ENCODE measurements at places on chromosomes 6 and 20. TPM values are rescaled to one million over a fixed set of nuclear protein-coding genes. Genes with fewer than 3 reads are reported as not detected.

- no peak for DNase-seq
- peaks cover 42% of the 10 kb centered on the region for H3K4me1 ChIP-seq
- H3K4me3 ChIP-seq, result no peak overlapping the region
- H3K27me3 ChIP-seq, result no peaks in the 10 kb centered on the region
- no peak overlapping the region for H3K27ac ChIP-seq
These were observed 2.3 kb downstream of the TCEA2 start for GRCh38 chr20:64065062-64065973.

GRCh38 chr6:131469130-131469529, 103.9 kb upstream of the ARG1 start:
- no peak overlapping the region for H3K27ac ChIP-seq
- H3K4me1 ChIP-seq, result no peaks in the 10 kb centered on the region
- no peaks in the 10 kb centered on the region for H3K36me3 ChIP-seq
- no peaks in the 10 kb centered on the region for H3K27me3 ChIP-seq
- H3K4me3 ChIP-seq, result no peak overlapping the region
- DNase-seq, result no peak

DNA sequence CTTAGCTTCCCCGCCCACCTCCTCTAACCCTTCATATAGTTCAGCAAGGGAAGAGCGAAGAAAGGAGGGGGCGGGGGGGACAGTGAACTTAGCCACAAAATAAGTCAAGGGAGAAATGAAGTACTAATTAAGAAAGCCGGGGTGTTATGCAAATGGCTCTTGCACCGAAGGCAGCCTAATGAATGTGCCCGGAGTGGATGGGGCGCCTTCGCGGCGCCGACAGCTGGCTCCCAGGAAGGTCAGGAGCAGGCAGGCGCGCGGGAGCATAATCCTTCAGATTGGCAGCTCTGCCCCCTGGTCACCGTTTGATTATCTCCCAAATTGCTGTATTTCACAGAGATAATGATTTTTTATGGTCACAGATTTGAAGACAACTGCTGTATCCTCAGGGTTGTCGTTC, 395.1 kb downstream of the TFAP2B start:
- peaks cover 3% of the 10 kb centered on the region for H3K27me3 ChIP-seq
- peak overlapping the region; percentile 31 for H3K4me3 ChIP-seq
- H3K27ac ChIP-seq, result no peak overlapping the region
- DNase-seq, result no peak
- no peaks in the 10 kb centered on the region for H3K4me1 ChIP-seq
- H3K36me3 ChIP-seq, result no peaks in the 10 kb centered on the region

- no peak overlapping the region for H3K27ac ChIP-seq
- H3K4me3 ChIP-seq, result no peak overlapping the region
- no peaks in the 10 kb centered on the region for H3K36me3 ChIP-seq
- DNase-seq, result no peak
- no peaks in the 10 kb centered on the region for H3K27me3 ChIP-seq
- no peaks in the 10 kb centered on the region for H3K4me1 ChIP-seq
These were observed 16.1 kb upstream of the ZNF292 start for GRCh38 chr6:87139236-87139635.

GRCh38 chr6:25122622-25123237, 156.4 kb upstream of the CARMIL1 start:
- no peaks in the 10 kb centered on the region for H3K36me3 ChIP-seq
- H3K27ac ChIP-seq, result no peak overlapping the region
- no peak for DNase-seq
- H3K4me3 ChIP-seq, result no peak overlapping the region
- no peaks in the 10 kb centered on the region for H3K4me1 ChIP-seq
- H3K27me3 ChIP-seq, result no peaks in the 10 kb centered on the region

DNA sequence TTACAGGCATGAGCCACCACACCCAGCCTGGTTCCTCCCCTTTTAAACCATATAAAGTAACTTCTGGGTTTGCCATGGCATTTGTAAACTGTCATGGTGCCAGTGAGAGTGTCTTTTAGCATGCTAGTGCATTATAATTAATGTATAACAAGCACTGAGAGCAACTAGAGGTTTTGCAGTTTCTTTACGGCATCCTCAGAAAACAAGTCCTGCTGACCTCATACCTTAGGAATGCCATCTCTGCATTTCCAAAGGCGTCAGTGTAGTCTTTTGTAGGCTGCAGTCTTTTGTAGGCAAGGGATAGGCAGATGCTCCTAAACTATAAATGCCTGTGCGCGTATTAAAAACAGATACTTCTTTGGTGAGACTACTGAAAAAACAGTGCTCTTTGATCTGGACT, 75.0 kb upstream of the EZR start:
- peak; percentile 94 for DNase-seq
- peaks cover 22% of the 10 kb centered on the region for H3K4me1 ChIP-seq
- no peaks in the 10 kb centered on the region for H3K36me3 ChIP-seq
- no peaks in the 10 kb centered on the region for H3K27me3 ChIP-seq
- H3K4me3 ChIP-seq, result no peak overlapping the region
- peak overlapping the region; percentile 55 for H3K27ac ChIP-seq

- peak overlapping the region; percentile 94 for H3K4me3 ChIP-seq
- peaks cover 16% of the 10 kb centered on the region for H3K4me1 ChIP-seq
- DNase-seq, result no peak
- H3K36me3 ChIP-seq, result no peaks in the 10 kb centered on the region
- H3K27me3 ChIP-seq, result no peaks in the 10 kb centered on the region
- H3K27ac ChIP-seq, result no peak overlapping the region
These were observed 1.1 kb downstream of the NDRG3 start for GRCh38 chr20:36744764-36745191.

MRAP2 gene
- polyA plus RNA-seq, result 3.0 TPM

GRCh38 chr20:25310921-25311728, 63.2 kb downstream of the PYGB start:
- peaks cover 20% of the 10 kb centered on the region for H3K4me1 ChIP-seq
- no peak for DNase-seq
- H3K27me3 ChIP-seq, result no peaks in the 10 kb centered on the region
- H3K27ac ChIP-seq, result no peak overlapping the region
- H3K36me3 ChIP-seq, result no peaks in the 10 kb centered on the region

DNA sequence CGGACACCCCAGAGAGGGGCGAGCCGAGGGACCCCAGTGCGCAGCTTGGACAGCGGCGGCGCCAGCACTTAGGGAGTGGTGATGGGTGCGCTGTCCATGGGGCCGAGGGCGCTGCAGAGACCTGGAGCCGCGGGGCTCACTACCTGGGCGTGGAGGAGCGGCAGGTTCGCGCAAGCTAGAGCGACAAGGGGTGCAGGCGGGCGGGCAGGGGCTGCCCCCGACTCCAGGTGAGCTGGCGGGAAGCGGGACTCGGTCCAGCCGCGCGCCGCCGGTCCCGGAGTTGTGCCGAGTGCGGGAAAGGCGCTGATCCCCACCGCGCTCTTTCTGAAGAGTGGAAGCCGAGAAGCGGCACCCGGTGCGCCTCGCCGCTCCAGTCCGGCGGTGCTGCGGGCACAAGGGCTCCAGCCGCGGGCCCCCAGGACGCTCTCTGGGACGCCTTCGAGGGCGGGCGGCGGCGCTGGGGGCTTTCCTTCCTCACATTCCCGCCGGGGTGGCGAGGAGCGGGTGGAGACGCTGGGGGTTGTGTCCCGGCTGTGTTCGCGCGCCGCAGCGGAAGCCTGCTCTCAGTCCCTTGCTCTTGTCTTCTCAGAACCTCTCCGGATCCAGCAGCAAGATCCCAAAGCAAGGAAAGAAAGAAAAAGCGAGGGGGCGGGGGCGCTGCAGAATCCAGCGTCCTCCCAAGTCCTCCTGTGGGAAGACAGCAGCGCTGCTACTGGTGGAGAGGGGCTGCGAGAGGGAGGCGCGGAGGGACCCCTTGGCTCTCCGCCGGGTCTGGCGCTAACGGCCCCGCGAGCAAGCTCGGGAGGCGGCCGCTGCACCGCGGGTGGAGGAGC, at the start of gene B3GAT2:
TSS of gene B3GAT2 (minus strand) at position 610 of the 833 bp plus-strand sequence. CDS start 631 bp downstream, outside the sequence.
- no peak for DNase-seq
- peaks cover 4% of the 10 kb centered on the region for H3K4me1 ChIP-seq
- H3K4me3 ChIP-seq, result peak within 1 kb of the TSS; percentile 13
- peaks cover 48% of the 10 kb centered on the region for H3K27me3 ChIP-seq
- no peak within 1 kb of the TSS for H3K27ac ChIP-seq

DNA sequence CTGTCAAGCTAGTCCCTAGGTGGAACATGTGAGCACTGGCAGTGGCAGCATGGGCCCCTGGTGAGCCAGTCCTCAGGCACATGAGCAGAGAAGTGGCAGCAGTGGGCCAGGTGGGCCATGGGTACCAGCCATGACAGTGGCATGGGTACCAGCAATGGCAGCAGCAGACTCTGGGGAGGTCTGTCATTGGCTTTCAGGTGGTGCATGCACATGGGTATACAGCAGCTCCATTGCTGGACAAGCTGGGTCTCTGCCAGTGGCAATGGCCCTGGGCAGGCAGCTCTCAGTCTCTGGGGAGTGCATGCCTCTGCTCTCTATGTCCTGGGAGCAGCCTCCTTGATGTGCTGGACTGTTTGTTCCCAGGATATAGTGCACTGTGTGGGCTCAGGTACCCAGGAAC, 65.3 kb downstream of the KAT14 start:
- no peak for DNase-seq
- no peak overlapping the region for H3K27ac ChIP-seq
- H3K36me3 ChIP-seq, result no peaks in the 10 kb centered on the region
- H3K4me1 ChIP-seq, result peaks cover under 1% of the 10 kb centered on the region

DNA sequence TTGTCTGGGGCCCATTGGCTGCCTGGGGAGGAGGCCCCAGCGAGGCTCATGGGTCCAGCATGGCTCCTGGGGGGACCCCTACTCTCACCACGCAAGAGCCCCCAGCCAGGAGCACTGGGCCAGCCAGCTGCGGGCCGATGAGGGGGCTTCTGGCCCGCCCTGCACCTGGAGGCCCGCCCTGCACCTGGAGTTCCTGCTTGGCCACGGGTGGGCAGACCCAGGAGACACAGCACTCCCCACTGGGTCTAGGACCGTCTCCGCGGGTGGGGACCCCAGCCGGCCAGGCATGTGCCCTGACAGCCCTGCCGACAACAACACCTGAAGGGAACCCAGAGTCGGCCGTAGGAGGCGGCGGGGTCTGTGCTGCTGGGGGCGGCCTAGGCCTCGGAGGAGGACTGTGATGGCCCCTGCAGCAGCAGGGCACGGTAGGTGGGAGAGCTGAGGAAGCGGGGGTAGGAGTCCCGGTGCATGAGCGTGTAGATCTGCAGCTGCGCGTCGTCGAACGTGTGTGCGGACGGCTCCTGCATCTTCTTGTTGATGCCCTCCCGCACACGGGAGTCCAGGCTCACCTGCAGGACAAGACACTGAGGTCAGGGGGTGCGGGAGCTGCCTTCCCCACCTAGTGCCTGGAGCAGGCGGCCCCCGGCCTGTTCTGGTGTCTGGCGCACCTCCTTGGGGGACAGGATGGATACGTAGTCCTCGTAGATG, 5.7 kb downstream of the RGS19 start:
- H3K36me3 ChIP-seq, result peaks cover 10% of the 10 kb centered on the region
- H3K27ac ChIP-seq, result no peak overlapping the region
- no peaks in the 10 kb centered on the region for H3K27me3 ChIP-seq
- no peak for DNase-seq
- no peak overlapping the region for H3K4me3 ChIP-seq

- no peaks in the 10 kb centered on the region for H3K4me1 ChIP-seq
- no peak overlapping the region for H3K27ac ChIP-seq
These were observed 76.4 kb downstream of the CDC5L start for GRCh38 chr6:44463728-44464450.

GRCh38 chr6:3367630-3368029, 89.2 kb downstream of the SLC22A23 start:
- no peaks in the 10 kb centered on the region for H3K36me3 ChIP-seq
- no peak overlapping the region for H3K27ac ChIP-seq
- H3K4me3 ChIP-seq, result no peak overlapping the region
- peaks cover 16% of the 10 kb centered on the region for H3K4me1 ChIP-seq
- no peaks in the 10 kb centered on the region for H3K27me3 ChIP-seq
- DNase-seq, result no peak

DNA sequence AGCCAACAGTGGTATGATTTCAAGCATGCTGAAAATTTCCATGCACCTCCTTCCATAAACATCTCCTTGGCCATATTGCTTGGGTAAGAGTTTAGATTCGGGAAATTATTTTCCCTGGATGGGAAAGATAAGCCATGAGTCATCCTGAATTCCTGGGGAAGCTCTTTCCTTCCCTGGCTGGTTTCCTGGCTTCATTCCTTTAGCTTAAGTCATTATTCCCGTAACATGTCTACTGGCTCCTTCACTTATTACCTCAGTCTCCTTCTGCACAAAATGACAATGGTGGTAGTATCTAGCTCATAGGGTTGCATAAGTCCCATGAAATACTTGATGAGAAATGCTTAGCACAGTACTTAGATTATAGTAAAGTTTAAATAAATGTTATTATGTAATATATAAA, 27.6 kb downstream of the TINAG start:
- DNase-seq, result peak; percentile 77
- peak overlapping the region; percentile 22 for H3K27ac ChIP-seq
- peaks cover 19% of the 10 kb centered on the region for H3K4me1 ChIP-seq
- H3K4me3 ChIP-seq, result no peak overlapping the region
- H3K36me3 ChIP-seq, result no peaks in the 10 kb centered on the region

DNA sequence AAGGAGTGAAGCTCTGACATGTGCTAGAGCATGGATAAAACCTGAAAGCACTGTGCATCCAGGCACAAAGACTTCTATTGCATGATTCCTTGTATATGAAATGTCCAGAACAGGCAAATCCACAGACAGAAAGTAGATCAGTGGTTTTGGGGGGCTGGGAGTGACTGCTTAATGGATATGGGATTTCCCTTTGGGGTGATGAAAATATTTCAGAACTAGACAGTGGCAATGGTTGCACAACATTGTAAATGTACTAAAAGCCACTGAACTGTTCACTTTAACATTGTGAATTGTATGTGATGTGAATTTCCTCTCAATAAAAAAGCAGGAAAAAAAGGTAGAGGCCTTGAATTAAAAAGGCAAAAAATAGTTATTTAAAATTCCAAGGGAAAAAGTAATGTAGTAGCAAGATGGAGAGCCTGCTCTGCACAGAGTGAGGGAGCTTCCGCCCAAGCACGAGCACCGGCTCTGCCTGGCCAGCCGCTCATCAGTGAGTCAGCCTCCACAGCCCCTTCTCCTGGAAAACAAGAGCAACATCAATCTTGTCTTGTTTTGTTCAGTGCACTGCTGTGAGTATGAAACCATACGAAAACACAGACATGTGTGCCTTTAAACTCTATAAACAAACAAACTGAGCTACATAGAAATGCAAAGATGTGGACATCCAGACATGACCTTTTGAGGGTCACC, 74.6 kb upstream of the THBS2 start:
- no peaks in the 10 kb centered on the region for H3K36me3 ChIP-seq
- DNase-seq, result no peak
- no peak overlapping the region for H3K27ac ChIP-seq
- peaks cover 10% of the 10 kb centered on the region for H3K4me1 ChIP-seq

GRCh38 chr6:157751547-157752200, 71.4 kb upstream of the SNX9 start:
- no peak for DNase-seq
- H3K27ac ChIP-seq, result no peak overlapping the region
- H3K4me3 ChIP-seq, result no peak overlapping the region
- H3K27me3 ChIP-seq, result no peaks in the 10 kb centered on the region
- no peaks in the 10 kb centered on the region for H3K36me3 ChIP-seq
- H3K4me1 ChIP-seq, result peaks cover 4% of the 10 kb centered on the region

GRCh38 chr6:6405031-6405430, 84.6 kb upstream of the F13A1 start:
- H3K27ac ChIP-seq, result no peak overlapping the region
- H3K27me3 ChIP-seq, result no peaks in the 10 kb centered on the region
- H3K4me1 ChIP-seq, result no peaks in the 10 kb centered on the region
- no peaks in the 10 kb centered on the region for H3K36me3 ChIP-seq
- no peak for DNase-seq

- no peak for DNase-seq
- H3K36me3 ChIP-seq, result no peaks in the 10 kb centered on the region
- H3K4me3 ChIP-seq, result no peak overlapping the region
- H3K4me1 ChIP-seq, result no peaks in the 10 kb centered on the region
- H3K27ac ChIP-seq, result no peak overlapping the region
These were observed 133.6 kb downstream of the SYNE1 start for GRCh38 chr6:152503546-152503945.

Data from keratinocyte (primary cell).